ENCODE measurements at places on chromosomes 12 and 14.

DNA sequence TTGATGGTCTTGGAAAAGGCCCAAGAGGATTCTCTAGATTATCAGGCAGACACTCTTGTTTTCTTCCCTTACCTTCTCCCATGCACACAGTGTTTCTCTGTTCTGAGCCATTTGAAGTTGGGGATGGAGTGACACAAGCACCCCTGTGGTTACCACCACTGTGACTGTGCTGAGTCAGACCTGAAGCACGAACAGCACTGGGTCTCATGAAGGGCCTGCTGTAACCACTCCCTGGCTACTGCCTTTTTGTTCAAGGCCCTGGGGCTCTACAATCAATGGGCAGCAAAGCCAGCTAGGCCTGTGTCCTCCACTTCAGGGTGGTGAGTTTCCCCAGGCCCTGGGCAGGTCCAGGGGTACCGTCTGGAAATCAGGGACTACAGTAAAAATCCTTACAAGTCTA, 65.5 kb downstream of the TSPAN8 start:
- no peak for DNase-seq

GRCh38 chr12:53601296-53601847, 24.8 kb downstream of the ATF7 start:
- DNase-seq: no peak

DNA sequence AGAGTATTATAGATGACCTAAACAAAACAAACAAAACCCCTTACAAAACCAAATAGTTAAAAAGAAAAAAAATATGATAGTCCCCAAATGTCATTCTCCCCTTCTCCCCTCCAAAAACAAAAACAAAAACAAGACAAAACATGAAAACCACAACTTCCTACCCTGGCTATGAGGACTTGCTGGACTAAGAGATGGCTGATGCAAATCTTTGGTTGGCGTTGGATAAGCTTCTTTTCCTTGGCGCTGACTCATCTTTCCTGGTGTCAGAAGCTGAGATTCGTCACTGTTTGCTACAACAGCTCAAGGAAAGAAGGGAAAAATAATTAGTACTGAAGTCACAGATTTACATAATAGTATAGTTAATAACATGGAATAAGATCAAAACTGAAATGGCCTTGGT, 102.5 kb upstream of the BBS10 start:
- DNase-seq: no peak

GRCh38 chr14:58488550-58488949, 61.0 kb downstream of the KIAA0586 start:
- no peak for DNase-seq

- DNase-seq: no peak
Observed at GRCh38 chr12:88736031-88736430, 155.8 kb upstream of the KITLG start.

DNA sequence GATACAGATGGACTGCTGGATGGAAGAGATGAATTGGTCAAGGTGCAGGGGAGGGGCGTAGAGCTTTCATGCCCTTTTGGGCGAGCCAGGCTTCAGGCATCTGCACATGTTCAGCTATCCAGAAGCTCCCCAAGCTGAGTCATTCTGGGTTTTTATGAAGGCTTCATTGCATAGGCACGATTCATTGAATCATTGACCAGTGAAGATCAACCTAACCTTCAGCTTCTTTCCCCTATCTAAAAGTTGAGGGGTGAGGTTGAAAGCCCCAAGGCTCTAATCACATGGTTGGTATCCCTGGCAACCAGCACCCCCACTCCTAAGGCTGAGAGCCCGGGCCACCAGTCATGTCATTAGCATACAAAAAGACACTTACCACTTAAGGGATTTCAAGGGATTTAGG, 36.3 kb downstream of the RPS29 start:
- no peak for DNase-seq

GRCh38 chr14:27372771-27373170, 774.9 kb upstream of the NOVA1 start:
- DNase-seq: no peak

DNA sequence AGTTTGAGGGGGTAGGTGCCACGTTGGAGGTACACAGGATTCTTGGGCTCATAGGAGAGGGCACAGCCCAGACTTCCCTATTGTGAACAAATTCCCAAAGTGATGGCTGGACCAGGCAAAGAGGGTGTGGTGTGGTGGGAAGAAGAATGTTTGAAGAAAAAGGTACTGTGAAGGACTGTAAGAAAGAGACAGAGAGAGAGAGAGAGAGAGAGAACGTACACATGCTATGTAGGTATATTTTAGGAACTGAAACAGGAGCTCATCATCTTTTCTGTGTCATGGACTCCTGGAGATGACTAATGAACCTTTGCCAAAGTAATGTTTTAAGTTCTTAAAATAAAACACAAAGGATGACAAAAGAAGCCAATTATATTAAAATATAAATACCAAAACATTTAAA, 24.5 kb downstream of the SLC17A8 start:
- DNase-seq: no peak

GRCh38 chr12:101924618-101925017, 47.2 kb downstream of the DRAM1 start:
- DNase-seq: no peak

DNA sequence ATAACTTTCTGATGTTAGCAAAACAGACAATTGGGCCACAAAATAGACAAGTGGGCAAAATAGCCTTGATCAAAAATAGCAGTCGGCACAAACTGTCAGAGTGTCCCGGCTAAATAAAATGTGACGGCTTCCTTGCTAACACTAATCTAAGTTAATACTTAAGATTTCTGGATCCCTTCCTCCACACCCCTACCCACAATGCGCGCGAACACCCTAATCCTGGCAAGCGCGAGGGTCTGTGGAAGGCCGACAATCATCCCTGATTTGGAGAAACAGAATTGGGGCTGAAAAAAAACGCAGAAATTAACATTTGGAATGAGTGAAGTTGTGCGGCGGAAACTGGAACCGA, 489 bp downstream of the CEP290 start:
- DNase-seq: no peak

- no peak for DNase-seq
Observed at GRCh38 chr12:55737581-55738122, 5.3 kb upstream of the GDF11 start.

GRCh38 chr12:74896186-74896585, 313.5 kb downstream of the KCNC2 start:
- no peak for DNase-seq

DNA sequence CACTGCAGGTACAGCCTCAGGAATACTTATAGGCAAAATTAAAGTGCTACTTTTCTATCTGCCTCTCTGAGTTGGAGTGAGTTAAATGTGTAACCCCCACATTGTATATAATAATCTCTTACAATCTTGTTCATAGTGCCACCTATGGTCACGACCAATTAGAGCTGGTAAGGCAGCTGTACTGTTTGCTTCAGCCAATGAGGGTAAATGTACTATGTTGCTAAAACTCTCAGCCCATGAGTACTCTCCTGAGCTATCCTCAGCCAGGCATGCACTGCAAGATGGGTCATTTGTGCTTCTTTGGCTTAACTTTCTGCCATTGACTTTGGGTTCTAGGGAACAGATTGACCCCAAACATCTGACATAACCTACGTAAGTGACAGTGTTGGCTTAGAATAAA, 15.0 kb upstream of the MDM2 start:
- peak; percentile 10 for DNase-seq

GRCh38 chr14:100826391-100827100, 628 bp downstream of the MEG3 start:
- DNase-seq: no peak

- DNase-seq: peak; percentile 58
Observed at GRCh38 chr14:55430024-55430690, 10.3 kb downstream of the TBPL2 start.

- DNase-seq: peak; percentile 50
Observed at GRCh38 chr12:29709496-29710040, 74.2 kb downstream of the TMTC1 start.

DNA sequence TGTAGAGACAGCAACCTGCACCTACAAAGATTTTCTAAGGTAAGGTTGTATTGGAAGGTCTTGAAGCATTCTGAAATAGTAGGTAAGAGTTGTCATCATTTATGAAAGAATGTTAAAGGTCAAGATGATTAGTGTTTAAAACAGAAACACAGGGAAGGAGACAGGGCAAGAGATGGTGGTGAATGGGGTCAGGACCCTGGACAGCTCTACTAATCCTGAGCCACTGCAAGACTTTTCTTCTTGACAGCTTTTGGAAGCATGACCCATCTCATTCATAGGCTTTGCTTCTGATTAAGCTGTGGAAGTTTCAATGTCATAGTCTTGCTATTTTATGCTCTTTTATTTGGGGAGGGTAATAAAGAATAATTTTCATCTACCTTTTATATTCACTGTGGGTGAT, 75.5 kb upstream of the CAND1 start:
- DNase-seq: no peak

DNA sequence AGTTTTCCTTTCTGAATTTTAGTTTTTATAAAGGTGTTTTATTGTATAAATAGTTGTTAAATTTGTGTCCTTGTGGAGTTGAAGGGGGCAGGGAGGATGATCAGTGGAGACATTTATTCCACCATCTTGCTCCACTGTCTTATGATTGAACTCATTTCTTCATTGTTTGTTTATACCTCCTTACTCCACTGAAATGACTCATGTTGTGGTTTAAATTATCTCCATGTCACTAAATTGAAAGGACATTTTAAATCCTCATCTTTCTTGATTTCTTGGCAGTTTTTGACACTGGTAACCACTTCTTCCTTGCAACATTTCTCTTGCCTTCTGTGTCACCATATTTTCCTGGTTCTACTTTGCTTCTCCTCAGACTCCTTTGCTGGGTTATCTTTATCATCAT, 23.6 kb upstream of the FERMT2 start:
- DNase-seq: no peak

DNA sequence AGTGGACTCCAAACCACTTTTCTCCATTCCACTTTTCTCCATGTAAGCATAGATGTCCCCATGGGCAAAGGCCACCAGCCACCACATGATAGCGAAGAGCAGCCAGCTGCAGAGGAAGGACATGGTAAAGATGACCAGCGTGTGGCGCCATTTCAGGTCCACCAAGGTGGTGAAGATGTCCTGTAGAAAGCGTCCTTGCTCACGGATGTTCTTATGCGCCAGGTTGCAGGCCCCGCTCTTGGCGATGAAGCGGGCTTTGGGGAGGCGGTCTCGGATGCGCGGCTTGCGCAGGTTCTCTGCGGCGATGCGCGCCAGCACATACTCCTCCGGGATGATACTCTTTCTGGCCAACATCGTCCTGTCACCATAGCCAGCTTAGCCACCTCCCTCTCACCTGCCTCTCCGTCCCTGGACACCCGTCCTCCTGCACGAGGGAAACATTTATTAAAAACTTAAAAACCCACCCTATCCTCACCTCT, 1.2 kb downstream of the KCNJ8 start:
- DNase-seq: no peak

- no peak for DNase-seq
Observed at GRCh38 chr14:61992926-61993325, 230.7 kb downstream of the SNAPC1 start.

GRCh38 chr14:23801766-23802165, 151.8 kb upstream of the DHRS4 start:
- no peak for DNase-seq

GRCh38 chr14:56975521-56975920, 165.2 kb upstream of the OTX2 start:
- no peak for DNase-seq

- no peak for DNase-seq
Observed at GRCh38 chr12:83796531-83796930, 1109.8 kb downstream of the TMTC2 start.

DNA sequence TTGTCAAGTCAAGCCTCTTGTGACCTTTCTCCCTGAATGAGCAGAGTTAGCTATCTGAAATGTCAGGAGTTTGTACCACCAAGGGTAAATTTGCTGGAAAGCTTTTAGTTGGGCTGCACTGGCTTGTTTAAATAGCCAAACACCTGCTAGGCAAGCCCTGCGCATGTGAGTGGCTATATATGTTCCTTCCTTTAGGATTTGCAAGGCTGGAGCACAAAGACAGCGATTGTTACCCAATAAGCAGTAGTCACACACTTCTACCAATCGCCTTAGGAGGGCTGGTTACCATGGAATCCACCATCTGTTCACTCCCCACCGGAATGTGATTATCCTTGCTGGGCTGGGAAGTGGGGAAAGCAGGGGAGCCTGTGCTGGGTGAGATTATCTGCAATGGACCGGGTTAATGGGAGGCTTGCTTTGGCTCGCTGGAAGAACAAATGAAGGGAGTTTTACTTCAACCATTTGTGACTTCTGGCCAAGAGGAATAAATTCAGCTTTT, 102.5 kb downstream of the FGD4 start:
- peak; percentile 98 for DNase-seq

DNA sequence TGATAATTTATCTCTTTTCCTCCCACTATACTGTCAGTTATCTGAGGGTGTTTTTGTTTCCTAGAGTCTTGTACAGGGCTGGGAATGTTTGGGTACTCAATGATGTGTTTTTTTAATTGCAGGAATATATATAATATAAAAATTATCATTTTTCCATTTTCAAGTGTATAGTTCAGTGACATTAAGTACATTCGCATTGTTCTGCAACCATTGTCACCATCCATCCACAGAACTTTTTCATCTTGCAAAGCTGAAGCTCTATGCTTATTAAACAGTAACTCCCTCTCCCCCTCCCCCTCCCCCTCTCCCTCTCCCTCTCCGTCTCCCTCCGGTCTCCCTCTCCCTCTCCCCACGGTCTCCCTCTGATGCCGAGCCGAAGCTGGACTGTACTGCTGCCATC, 93.0 kb upstream of the MANSC4 start:
- DNase-seq: no peak

- DNase-seq: no peak
Observed at GRCh38 chr14:99028521-99028920, 243.5 kb downstream of the BCL11B start.

GRCh38 chr14:32761381-32761968, 177.2 kb upstream of the NPAS3 start:
- no peak for DNase-seq

GRCh38 chr12:13536219-13536910, 339.8 kb downstream of the EMP1 start:
- no peak for DNase-seq

DNA sequence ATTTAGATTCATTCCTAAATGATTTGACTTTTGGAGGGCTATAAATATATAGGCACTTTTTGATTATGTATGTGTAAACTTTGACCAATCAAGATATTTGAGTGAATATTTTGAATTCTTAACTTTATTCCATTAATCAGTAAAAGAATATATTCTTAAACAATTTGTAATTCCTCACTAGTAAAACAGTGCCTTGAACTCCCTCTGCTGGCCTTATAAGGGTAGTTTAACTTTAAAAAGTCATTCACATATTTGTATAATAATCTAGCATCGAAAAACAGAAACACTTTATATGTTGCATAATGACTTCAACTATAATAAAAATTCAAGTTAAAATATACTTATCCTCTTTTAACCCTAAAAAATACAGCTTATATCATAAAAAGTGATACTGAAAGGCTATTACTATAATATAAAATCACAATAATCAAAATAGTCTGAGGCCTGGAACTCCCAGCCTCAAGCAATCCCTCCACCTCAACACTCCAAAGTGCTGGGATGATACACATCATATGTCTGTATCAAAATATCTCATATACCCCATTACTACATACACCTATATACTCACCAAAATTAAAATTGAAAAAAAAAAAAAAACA, 31.2 kb downstream of the CCDC59 start:
- DNase-seq: peak; percentile 68

Measured in NCI-H2171 treated with DMSO at 0.1 percent for 48 hours (cell line).